Fibroblast of lung (primary cell): ENCODE measurements at places on chromosomes 6 and 20.

- no peak for DNase-seq
Measured at GRCh38 chr6:46035242-46035641, 19.6 kb upstream of the CLIC5 start.

- no peak for DNase-seq
Measured at GRCh38 chr6:84018453-84019061, 15.0 kb upstream of the MRAP2 start.

DNA sequence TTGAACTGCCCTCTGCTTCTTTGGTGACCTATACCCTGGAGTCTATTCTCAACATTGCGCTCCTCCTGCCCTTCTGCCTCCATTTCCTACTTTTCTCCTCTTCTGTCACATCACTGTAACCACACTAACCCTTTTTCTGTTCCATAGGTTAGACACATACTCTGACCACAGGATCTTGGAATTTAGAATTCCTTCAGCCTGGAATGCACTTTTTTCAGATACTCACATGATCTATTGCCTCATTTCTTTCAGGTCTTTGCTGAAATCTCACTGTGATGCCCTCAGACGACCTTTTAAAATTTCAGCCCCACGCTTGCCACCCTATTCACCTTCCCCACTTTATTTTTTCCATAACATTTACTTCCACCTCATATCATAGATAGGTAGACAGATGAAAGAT, 5.1 kb downstream of the VNN1 start:
- peak; percentile 19 for DNase-seq

DNA sequence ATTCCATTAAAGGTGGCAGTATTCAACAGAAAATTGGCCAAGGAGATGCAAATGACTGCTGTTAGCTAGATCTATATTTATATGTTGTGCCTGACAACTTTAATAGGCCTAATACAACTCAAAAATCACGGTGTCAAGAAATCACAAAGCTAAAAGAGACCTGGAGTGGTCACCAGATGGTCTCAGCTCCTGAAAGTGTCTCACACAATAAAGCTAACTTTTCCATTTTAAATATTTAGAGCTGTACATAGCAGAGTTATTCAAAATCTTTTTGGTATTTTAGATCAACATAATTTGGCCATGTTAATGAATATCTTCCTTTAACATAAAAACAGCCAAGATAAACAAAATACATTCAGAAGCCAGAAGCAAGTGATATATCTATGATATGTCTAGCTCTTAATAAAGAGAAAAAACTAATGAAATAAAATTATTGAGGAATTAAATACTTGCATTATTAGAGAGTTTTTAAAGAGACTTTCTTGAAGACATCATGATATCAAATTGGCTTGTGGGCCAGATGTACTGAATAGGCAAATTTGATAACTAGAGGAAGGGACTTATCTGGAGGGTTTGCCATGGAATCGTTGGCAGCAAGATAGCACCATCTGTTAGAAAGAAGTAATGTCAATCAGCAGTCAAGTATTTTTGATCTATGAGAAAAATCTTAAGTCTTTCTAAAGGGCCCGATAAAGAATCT, 84.9 kb upstream of the SCAF8 start:
- DNase-seq, result no peak

DNA sequence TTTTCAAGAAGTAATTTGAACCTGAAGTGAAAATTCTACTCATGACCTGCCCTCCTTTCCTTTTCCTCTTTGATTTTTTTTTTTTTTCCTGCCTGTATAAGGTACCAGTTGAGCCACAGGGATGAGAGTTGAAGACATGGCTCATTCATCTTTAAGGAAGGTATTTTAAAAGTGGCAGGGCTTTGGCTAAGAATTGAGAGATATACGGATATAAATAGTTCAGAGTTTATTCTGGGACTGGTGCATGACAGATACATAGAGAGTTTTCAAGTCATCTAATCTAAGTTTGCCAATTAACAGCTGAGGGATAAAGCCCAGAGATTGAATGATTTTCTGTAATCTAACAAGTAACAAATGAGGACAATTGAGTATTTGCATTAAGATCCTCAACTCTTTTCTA, 69.8 kb downstream of the BTBD3 start:
- no peak for DNase-seq

- no peak for DNase-seq
Measured at GRCh38 chr6:36129941-36130666, at the start of gene MAPK13. Gene MAPK13, plus strand, starts transcription at chr6:36130513. Its CDS starts 70 bp downstream, at chr6:36130583.

DNA sequence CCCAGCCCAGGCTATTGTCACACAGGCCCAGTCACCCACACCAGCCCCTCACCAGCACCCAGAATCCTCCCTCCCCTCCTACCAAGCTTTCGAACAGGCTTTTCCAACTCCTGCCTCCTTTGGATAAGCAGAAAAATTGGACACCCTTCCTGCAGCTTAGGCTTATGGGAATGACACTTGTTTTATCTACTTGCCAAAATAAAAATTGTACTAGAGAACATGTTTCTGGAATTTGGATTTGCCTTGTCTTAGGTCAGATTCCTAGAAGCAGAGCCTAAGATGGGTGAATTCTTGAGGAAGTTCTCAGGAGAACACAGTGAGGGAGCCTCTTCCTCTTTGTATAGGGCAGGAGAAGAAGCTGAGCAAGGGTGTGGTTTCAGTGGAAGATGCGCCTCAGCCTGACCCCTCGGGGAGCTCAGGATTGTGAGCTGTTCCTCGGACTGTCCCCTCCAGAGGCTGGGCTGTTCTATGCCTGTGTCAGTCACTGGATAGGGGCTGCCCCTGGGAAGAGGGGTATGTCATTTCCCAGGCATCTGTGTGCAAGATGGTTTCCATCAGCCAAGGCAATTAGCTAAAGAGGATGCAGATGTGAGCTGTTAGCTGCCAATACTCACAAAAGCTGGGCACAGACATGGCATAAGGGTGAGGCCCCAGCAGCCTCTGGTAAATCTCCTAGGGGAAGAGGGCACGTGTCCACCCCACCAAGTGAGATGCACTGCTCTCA, 33.9 kb downstream of the ITPR3 start:
- peak; percentile 6 for DNase-seq

GRCh38 chr6:3320238-3320811, 61.6 kb downstream of the PSMG4 start:
- DNase-seq, result no peak

DNA sequence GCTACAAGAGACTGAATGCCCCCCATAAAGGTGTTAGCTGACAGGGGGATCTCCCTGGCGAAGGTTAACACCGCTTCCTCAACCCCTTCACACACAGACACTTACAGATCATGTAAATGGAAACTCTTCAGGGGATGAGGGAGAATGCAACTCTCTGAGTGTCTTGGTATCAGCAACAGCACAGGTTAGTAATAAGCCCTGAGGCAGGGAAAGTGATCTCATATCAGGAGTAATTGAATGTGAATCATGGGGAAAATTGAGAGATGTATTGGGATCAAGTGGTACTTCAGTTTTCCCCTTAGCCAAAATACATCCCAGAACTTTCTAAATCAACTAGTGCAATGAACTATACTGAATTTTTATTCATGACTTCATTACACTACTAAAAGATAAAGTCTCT, 23.8 kb downstream of the OR2J3 start:
- DNase-seq, result no peak

- DNase-seq, result peak; percentile 67
Measured at GRCh38 chr6:133814797-133815196, 74.1 kb upstream of the TCF21 start.

- no peak for DNase-seq
Measured at GRCh38 chr6:16898640-16899396, 137.6 kb upstream of the ATXN1 start.

GRCh38 chr6:25088513-25088912, 152.8 kb upstream of the RIPOR2 start:
- peak; percentile 11 for DNase-seq

DNA sequence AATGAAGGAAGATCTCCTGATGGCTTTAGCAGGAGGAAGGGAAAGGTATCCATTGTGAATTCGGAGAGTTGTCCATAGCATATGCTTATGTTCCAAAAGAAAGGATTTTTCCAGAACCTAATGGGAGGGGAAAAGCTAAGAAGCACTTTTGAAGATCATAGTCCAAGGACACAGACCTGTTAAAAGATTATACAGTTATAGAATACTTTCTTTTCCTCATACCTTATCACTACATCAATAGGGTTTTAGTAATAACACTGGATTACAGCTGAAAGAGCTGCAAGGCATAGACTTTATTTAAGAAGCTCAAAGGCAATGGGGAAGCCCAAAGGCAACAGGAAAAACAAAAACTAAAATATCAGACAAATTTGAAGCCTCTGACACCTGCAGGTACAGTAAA, 39.8 kb upstream of the SLC24A3 start:
- DNase-seq, result no peak

DNA sequence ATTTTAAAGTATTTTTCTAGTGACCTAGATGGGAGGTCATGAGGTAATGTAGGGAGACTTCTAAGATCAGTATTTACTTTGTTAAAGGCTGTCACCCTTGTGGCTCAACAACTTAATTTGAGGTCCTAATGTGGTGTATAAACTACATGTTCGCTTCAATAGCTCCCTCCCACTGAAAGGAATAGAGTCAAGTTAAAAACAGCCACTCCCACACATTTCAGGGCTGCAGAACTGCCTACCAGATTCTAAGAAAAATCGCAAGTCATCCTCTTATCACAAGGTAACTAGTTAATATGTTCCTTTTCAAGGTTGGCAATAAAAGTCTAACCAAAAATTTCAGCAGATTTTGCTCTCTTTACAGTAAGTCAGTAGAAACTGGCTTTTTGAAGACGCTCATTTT, 15.1 kb downstream of the GSTA1 start:
- DNase-seq, result no peak

DNA sequence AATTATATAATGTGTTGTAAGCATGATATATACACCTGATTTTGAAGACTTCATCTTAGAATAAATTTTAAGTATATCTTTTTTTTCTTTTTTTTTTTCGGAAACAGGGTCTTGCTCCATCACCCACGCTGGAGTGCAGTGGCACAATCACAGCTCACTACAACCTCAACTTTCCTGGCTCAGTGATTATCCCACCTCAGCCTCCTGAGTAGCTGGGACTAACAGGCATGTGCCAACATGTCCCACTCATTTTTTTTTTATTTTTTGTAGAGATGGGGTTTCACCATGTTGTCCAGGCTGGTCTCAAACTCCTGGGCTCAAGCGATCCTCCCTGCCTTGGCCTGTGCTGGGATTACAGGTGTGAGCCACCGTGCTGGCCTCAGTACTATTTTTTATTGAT, 17.1 kb downstream of the VPS52 start:
- no peak for DNase-seq

DNA sequence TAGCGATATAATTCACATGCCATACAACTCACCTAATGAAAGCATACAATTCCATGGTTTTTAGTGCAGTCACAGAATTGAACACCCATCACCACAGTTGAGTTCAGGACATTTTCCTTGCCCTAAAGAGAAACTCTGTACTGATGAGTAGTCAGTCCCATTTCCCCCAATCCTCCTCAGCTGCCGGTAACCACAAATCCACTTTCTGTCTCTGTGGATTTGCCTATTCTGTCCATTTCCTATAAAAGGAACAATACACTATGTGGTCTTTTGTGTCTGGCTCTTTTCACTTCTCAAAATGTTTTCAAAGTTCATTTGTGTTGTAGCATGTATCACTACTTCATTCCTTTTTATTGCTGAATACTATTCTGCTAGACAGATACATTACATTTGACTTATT, 67.9 kb upstream of the TGM3 start:
- DNase-seq, result no peak

DNA sequence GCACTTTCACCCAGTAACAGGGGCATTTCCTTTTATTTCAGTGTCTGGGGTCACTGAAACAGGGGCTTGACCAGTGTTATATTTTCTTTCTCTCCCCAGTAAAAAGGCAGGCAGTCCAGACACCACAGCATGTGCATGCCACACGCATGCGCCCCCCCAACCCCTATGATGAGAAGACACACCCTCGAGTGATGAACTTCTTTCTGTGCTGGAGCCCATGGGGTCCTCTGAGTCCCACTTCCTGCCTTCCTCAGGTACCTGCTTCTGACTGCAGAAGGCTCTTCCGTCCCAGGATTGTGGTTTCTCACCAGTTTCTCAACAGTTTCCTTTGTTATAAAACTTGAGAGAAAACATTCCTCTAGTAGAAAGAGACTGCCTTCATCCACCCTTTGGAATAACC, 45.7 kb upstream of the TMEM181 start:
- no peak for DNase-seq

GRCh38 chr6:167235005-167235404, 56.1 kb upstream of the UNC93A start:
- no peak for DNase-seq

DNA sequence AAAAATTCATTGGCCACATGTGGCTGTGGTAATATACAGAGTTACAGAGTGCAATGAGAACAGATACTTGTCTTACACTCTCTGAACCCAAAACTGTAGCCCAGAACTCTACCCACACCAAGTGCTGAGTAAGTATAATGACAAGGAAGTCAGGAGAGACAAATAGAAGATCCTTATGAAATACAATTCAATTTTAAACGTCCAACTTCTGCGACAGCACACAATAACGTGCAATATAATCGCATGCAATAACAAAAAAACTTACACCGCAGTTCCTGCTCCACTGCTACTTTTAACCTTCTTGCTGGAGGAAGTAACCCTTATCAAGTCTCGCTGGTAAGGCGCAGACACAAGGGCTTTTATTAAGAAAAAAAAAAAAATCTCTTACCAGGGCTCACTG, 881 bp downstream of the SFT2D1 start:
- no peak for DNase-seq

- DNase-seq, result no peak
Measured at GRCh38 chr20:39534846-39535245, 572.7 kb downstream of the DHX35 start.

GRCh38 chr6:13548500-13549210, 25.7 kb upstream of the SIRT5 start:
- no peak for DNase-seq

- DNase-seq, result no peak
Measured at GRCh38 chr6:110589865-110590513, 113.6 kb upstream of the SLC22A16 start.

DNA sequence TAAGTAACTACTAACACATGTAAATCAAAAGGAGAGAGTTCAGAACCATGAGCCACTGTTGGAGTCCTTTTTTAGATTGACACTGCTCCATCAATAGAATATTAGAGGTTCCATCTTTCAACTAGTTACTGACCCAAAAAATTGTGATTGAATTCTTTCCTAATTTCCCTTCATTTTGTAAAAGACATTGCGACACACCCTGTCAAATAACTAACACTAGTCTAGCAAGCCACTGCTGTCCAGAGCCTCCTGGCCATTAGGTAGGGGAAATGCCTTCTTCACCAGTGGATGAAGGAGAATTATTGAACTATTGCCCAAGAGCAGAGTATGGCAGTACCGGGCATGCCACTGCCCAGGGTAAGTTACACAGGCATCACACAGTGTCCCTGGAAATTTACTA, 282.3 kb downstream of the FOXA2 start:
- no peak for DNase-seq

- DNase-seq, result no peak
Measured at GRCh38 chr6:139395891-139396301, 21.4 kb upstream of the CITED2 start.

GRCh38 chr20:41408986-41409385, 42.4 kb upstream of the EMILIN3 start:
- DNase-seq, result no peak

GRCh38 chr20:10219452-10219791, 792 bp downstream of the SNAP25 start:
- DNase-seq, result peak; percentile 86

- DNase-seq, result peak; percentile 78
Measured at GRCh38 chr6:3929281-3929798, 80.2 kb downstream of the FAM50B start.

- peak; percentile 75 for DNase-seq
Measured at GRCh38 chr6:21752054-21752811, 158.7 kb downstream of the SOX4 start.

- no peak for DNase-seq
Measured at GRCh38 chr6:84191802-84192201, 35.6 kb downstream of the CEP162 start.
